ENCODE measurements at places on chromosomes 7 and 10.

GRCh38 chr7:38928506-38928905, 19.5 kb upstream of the VPS41 start:
- DNase-seq: no peak

- DNase-seq: no peak
Measured at GRCh38 chr7:4849390-4849789, 12.4 kb downstream of the PAPOLB start.

DNA sequence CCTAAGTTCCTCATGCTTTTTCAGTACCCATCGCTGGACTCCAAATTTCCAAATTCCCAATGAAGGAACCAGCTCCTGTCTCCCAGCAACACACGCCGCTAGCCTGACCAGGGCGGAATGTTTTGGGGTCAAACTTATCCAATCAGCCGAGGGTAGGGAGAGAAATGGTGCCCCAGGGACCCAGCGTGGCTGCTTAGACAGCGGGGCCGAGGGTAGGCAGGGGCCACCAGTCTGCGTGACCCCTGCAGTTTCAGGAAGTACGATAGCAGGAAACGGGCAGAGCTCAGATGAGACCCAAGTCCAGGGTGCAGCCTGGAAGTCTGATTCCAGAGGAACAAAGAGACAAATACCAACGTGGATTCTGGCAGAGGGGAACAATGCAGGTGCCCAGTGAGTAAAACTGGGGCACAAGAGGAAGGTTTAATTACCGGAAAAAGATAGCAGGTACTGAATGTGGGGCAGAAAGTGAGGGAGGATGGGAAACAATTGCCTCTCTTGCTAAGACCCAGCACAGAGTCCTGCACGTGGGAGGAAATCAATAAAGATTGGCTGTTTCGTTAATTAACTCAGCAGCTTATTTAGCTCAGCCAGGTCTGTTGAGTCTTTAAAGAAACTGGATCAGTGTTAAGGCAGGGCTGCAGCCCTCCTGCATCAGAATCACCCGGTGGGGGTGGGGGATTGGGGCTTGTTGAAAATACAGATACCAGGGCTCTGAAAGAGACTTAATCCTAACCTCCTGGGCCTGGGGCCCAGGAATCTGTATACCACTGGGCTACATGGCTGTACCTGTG, 50.4 kb upstream of the NFE2L3 start:
- no peak for DNase-seq

- no peak for DNase-seq
Measured at GRCh38 chr7:157041004-157041403, 30.5 kb upstream of the MNX1 start.

GRCh38 chr7:22137466-22137865, 191.8 kb upstream of the CDCA7L start:
- no peak for DNase-seq

- no peak for DNase-seq
Measured at GRCh38 chr7:76428149-76428823, 3.5 kb downstream of the ZP3 start.

GRCh38 chr7:25260862-25261494, 32.7 kb upstream of the NPVF start:
- DNase-seq: no peak

GRCh38 chr10:98790817-98791216, 344.1 kb upstream of the HPS1 start:
- DNase-seq: no peak

DNA sequence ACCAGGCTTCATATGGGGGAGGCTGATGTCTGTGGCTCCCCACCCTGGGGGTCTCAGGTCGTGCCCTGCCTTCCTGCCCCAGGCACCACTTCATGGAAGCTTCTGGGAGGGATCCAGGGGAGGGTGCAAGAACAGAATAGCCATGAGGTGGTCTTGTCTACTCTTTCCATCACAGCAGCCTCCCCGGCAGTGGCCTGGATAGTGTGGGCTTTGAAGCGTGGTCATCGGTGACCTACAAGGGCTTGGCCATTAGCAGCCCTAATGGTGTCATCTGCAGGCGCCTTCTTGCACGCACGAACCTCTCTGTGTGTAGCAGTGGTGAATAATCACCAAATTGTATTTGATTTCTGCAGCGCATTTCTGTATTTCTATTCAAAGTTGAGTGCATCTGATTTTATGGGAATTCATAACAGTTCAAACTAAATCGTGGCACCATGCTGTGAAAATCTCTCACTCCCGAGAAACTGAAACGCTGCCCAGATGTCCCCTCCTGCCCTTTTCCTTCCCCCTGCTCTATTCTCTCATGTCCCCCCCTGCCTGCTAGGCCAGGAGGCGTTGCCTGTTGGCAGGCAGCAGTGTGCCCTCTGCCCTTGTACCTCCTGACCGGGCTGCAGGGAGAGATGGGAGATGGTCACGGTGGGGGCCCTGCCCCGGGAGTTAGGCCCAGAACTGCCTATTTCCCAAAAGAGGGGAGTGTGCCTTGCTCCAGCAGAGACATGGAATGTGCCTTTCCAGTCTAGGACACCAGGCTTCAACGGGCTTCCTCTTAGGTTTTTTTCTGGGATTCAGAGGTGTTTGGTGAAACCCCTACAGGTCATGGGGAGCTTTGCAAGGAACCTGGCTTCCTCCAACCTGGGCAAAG, 34.8 kb downstream of the CDH23 start:
- DNase-seq: no peak
